ENCODE measurements at places on chromosomes 2 and 18. TPM values are rescaled to one million over a fixed set of nuclear protein-coding genes. Genes with fewer than 3 reads are reported as not detected.

The TMEM178A gene
- not detected for total RNA-seq

The KHK gene
- total RNA-seq, result 2.6 TPM

The LONRF2 gene
- total RNA-seq, result not detected

The TMEM17 gene
- total RNA-seq, result 2.2 TPM

The RTP5 gene
- total RNA-seq, result not detected

The AFF3 gene
- total RNA-seq, result under 0.01 TPM

The REG1B gene
- total RNA-seq, result not detected

The LRRTM4 gene
- not detected for total RNA-seq

The FRZB gene
- total RNA-seq, result under 0.01 TPM

The TCF4 gene
- total RNA-seq, result 552 TPM

The RASGRP3 gene
- 117 TPM for total RNA-seq

The TTLL4 gene
- total RNA-seq, result 20.5 TPM

The VSNL1 gene
- not detected for total RNA-seq

The FAP gene
- total RNA-seq, result 4.5 TPM

The UGT1A7 gene
- not detected for total RNA-seq

The RAB11FIP5 gene
- 66.3 TPM for total RNA-seq

The INO80B gene
- 9.5 TPM for total RNA-seq

The POLR1A gene
- 59.2 TPM for total RNA-seq

The DDX18 gene
- 55.2 TPM for total RNA-seq

The CPO gene
- 0.19 TPM for total RNA-seq

The TCF23 gene
- total RNA-seq, result not detected

The PTPRN gene
- total RNA-seq, result not detected

The KRTCAP3 gene
- not detected for total RNA-seq
